Stimulated activated naive CD4-positive, alpha-beta T cell treated with Interleukin-2 at 50 U/mL for 16 hours (primary cell): ENCODE measurements at places on chromosomes 5 and 9.

- no peak for DNase-seq
Observed at GRCh38 chr9:98854266-98854665, 46.8 kb downstream of the GALNT12 start.

- DNase-seq = no peak
Observed at GRCh38 chr9:123361086-123361730, 5.2 kb downstream of the CRB2 start.

DNA sequence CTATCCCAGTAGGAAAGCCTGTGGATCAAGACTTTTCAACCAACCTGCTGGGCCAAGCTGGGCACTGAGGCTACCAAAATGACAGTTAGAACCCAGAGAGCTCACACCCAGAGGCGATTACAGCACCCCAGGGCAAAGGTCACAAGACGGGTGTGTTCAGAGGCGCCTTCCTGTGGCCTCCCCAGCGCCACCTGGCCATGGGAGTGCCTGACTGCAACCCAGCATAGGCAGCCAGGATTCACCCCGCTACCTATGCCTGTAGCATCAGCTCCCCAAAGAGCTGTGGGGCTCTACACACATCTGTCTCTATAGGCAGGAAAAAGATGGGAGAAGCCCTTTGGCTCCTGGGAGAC is 33.5 kb downstream of the PDGFRB start:
- DNase-seq = no peak

DNA sequence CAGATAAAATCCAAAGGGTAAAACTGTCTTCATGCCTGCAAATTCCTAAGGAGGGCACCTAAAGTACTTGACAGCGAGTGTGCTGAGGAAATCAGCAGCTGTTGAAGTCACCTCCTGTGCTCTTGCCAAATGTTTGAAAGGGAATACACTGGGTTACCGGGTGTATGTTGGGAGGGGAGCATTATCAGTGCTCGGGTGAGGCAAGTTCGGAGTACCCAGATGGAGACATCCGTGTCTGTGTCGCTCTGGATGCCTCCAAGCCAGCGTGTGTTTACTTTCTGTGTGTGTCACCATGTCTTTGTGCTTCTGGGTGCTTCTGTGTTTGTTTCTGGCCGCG is 727 bp upstream of the ADRB2 start:
- no peak for DNase-seq

GRCh38 chr5:79107020-79107796 is 4.4 kb upstream of the BHMT start:
- DNase-seq = no peak

- DNase-seq = no peak
Observed at GRCh38 chr5:54520940-54521339, 3.4 kb downstream of the SNX18 start.

DNA sequence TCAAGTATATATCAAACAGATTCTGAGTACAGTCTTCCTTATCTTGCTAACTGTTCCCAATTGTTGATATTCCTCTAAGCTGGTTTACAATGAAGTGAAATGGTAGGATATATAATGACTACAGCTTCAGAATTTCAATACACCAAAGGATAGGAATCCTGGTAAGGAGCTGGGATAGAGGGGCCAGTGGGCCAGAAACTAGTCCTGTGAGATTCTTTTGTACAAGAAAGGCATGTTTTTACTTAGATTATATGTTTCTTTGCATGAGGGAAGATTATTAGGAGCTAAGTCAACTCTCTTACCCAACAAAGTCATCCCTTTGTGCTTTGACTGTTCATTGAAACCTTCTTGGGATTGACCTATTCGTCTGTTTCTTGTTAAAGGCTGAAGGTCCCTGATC is 435.7 kb downstream of the PLK2 start:
- DNase-seq = no peak

DNA sequence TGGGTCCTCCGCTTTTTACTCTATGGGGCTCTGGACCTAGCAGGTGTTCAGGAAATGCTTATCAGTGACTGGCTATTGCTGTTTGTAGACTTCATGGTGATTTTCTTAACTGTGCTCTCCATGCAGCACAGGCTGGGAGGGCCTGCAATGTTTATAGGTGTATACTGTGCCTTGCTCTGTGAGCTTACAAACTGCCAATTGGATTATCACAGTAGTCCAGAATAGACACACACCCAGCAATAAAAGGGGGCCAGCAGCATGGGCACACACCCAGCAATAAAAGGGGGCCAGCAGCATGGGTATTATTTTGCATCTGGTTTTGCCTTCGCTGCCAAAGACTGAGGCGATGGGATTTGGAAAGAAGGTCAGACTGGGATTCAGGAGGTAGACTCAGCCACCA is 100.0 kb downstream of the CRB2 start:
- no peak for DNase-seq

DNA sequence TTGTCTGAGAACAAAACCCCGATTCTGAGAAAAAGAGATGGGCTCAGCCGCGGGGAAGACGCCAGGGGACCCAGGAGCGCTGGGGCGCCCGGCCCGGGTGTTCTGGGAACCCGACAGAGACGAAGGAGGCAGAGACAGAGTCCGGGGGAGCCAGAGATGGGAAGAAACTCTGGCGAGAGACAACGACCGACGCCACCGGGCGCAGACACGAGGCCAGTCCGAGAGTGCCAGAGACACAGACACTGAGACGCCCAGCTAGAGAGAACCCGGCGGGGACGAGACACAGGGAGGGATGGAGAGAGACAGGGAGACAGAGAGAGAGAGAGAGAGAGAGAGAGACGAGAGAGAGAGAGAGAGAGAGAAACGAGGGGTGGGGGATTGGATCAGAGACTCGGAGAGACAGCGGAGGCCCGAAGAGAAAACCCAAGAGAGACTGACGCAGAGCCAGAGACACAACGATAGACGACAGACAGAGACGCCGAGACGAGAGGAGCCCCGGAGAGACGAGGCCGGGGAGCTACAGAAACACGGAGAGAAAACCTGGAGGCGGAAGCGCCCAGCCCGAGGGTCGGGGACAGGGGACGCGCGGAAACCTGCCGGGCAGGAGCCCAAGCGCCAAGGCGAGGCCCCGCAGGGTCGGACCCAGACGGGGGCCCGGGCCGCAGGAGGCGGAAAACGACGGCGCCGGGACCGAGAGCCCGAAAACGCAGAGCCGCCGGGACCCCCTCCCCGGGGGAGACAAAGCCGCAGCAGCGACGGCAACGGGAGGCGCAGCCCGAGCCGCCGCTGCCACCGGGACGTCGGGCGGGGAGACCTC is 3.3 kb downstream of the NR5A1 start:
- DNase-seq = no peak

DNA sequence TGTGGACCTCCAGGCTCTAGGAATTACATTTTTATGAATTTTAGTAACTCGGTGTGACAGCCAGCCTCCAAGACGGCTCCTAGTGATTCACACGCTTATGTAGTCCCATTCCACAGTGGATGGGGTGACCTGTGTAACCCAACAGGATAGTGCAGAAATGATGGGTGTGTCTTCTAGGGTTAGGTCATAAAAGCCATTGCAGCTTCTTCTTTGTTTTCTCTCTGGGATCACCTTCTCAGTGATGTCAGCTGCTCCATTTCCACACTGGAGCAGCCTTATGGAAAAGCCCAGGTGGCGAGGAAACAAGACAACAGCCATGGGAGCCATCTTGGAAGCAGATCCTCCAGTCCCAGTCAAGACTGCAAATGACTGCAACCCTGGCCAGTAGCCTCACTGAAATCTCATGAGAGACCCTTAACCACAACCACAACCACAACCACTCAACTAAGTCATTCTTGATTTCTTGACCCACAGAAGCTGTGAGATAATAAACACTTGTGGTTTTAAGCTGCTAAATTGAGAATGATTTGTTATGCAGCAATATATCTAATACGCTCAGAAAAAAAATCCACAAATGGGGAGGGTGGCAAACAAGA is 5.1 kb upstream of the GNPDA1 start:
- DNase-seq = no peak

- DNase-seq = no peak
Observed at GRCh38 chr9:132931178-132931735, 13.2 kb downstream of the TSC1 start.

DNA sequence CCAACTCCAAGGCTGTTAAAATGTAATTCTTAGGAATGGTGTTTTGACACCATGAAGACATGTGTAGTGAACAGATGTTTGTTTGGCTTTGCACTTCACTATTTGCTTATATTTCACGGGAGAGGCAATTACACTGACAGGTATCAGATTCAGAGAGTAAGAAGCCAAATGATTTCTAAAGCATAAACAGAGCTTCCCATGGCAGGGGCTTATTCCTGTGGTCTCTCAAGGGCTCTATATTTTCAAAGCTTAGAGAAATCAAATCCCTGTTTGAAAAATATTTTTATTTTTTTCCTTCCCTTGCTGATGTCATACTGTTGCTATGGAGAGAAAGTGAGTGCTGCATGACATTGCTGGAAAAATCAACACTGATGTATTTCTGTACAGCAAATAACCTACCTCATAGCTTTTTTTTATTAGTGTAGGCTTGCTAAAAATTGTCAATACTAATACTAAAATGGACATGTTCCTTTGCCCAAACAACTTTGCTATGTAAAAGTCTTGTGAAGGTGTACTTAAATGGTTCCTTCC is 161.4 kb downstream of the GIN1 start:
- DNase-seq = no peak

- no peak for DNase-seq
Observed at GRCh38 chr5:154243736-154244135, 53.2 kb downstream of the GALNT10 start.

DNA sequence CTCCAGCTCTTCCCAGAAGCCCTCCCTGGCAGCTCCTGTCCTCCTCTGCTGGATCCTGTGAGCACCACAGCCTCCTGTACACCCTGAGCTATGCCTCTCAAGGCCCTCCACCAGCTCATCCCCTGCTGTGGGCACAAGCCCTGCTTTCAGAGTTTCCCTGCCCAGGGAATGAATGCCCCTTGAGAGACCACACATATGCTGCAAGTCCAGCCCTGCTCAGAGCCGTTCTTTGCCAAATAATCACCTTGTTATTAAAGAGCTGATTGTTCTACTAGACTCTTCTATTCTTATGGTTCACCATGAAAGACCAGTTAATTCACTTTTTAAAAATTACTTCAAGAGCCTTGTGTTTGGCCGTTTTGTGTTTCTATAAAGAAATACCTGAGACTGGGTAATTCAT is 121.5 kb downstream of the MVB12B start:
- no peak for DNase-seq

- no peak for DNase-seq
Observed at GRCh38 chr9:134590240-134591081, 51.1 kb upstream of the COL5A1 start.

GRCh38 chr9:78697618-78698017 is 400.7 kb downstream of the PSAT1 start:
- no peak for DNase-seq

GRCh38 chr5:136676685-136677084 is 311.3 kb upstream of the TRPC7 start:
- no peak for DNase-seq

DNA sequence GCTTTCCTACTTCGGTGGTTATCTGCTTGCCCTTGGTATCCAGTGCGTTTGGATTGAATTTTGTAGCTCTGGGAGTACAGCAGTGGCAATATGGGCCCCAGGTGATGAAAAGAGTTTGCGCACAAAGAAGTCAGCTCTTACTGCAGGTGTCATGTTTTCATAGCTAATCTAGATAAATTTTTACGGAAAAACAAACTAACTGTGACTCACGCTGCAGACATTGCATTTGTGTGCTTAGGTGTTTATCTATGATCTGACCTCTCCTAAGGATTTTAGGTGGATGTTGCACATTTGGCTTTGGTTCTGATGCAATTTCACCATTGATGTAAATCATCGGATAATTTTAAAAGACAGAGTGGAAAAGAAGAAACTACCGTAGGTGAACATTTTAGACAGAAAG is 92.1 kb downstream of the VCAN start:
- no peak for DNase-seq

GRCh38 chr5:96597438-96598020 is 64.6 kb upstream of the CAST start:
- no peak for DNase-seq

- no peak for DNase-seq
Observed at GRCh38 chr5:137234973-137235943, 263.9 kb downstream of the SPOCK1 start.

- DNase-seq = no peak
Observed at GRCh38 chr5:73391441-73391881, 57.1 kb downstream of the FOXD1 start.

DNA sequence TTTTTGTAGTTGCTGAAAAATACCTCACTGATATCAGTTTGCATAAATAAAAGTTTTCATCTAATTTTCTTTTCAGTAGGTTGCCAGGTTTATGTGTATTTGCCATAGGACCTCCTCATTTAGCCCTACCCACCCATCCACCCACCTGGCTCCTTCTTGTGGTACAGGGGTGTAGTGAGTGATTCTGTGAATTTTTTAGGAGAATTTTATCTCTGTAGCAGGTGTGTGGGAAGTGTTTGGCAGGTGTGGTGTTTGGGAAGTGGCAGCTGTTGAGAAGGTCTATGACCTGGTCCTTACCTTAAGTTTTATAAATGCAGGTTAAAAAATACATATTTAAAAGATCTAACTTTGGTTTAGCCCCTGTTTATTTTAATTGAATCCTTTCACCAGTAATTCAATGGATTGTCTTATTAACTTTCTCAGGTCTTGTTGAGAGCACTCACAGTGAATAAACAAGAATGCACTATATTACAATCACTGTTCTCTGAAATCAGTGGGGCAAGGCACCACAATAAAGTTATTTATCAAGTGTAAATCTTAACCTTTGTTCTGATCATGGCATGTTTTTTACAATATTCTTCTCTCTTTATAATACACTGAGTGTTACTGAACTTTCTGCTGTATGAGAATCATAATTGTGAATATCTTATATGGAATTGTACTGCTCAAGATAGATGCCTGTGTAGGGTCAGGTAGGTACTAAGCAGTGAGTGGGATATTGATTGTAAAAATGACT is 189.1 kb downstream of the WDR70 start:
- no peak for DNase-seq

GRCh38 chr5:88805151-88805784 is 77.7 kb downstream of the MEF2C start:
- DNase-seq = no peak

GRCh38 chr5:177508837-177509236 is 789 bp downstream of the DOK3 start:
- DNase-seq = no peak

GRCh38 chr9:105672711-105673234 is 10.5 kb downstream of the TAL2 start:
- DNase-seq = no peak

- DNase-seq = no peak
Observed at GRCh38 chr5:177142098-177142611, 8.6 kb downstream of the NSD1 start.
